Activated CD4-positive, alpha-beta T cell treated with anti-CD3 and anti-CD28 coated beads, Interleukin-2, amount 10 ng/mL, durations not matched to agents 7 days and 5 days (primary cell): ENCODE measurements at places on chromosomes 2 and 18.

- no peak for DNase-seq
Observed at GRCh38 chr2:43874776-43875451, 36.1 kb downstream of the ABCG8 start.

DNA sequence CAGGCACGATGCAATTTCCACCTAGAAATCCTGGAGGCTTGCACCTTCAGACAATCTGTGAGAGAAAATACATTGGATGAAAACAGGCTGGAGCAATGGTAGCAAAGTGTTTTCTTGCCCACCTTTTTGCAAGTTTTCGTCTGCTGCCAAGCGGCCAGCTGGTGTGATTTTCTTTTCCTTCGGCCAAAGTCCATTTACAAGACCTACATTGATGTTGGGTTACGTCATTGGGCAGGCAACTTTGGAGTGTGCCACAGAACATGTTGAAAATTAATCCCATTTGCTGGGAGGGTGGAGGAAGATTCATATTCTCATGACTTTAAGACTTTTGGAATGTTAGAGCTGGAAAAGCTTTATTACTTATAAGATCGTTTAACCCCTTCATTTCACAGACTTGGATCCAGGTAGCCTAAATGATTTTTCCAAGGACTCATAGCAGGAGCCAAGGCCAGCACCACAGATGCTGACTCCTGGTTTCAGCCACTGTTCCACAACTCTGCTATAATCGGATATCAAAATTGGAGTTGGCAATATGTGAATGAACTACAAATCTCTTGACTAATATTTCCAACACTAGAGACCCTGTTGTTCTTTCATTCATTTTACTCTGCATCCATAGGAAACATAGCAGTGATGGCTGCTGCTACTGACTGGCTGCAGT lies 352.1 kb downstream of the RND3 start:
- DNase-seq: no peak

DNA sequence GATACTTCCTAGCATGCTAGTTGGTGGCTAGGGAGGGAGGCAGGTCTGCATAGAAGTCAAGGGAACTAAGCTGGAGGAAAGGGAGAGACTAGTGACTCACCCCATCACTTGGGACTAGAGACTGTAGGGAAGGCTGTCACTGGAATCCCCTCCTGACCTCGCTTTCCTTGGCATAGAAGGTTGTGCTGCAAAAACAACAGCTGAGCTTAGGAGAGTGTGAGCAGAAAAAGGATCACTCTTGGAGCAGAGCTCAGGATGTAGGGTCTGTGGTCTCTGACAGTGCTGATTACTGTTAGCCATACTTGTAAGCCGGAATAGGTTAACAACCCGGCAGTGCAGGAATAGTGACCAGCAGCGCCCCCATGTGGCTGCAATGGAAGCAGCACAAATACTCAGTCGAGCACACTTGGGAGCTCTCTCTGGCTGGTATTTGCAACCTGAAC lies 66.9 kb upstream of the SMAD2 start:
- DNase-seq: peak; percentile 23

DNA sequence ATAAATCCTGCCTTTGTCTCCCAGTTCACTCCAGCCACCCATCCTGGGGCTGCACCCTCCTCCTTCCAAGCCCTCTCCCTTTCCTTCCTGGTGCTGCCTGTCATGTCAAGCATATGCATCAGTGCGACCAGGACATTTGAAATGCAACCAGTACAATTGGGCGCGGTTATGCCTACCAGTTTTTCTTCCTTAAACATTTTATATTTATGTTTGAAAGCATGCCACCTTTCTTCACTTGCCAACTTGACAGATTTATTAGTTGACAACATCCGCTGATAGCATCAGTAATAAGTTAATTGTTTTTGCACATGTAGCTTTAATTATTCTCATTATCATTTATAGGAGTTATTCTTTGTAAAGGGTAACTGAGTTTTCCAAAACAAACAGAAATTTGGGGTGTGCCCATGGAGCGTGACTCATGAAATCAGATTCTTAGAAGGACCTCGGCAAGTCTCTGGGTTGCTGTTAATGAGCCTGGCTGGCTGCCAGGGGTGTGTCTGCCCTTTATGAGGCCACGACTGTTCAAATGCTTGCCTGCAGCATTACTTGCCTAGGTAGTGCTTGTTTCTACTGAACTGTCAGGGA lies 32.8 kb upstream of the IL1B start:
- DNase-seq: no peak

GRCh38 chr2:234828382-234829073 lies 123.3 kb upstream of the SH3BP4 start:
- DNase-seq: no peak

- DNase-seq: no peak
Observed at GRCh38 chr2:127462461-127462860, 44.2 kb downstream of the PROC start.

- peak; percentile 54 for DNase-seq
Observed at GRCh38 chr2:168119515-168120141, 127.8 kb downstream of the STK39 start.

- DNase-seq: no peak
Observed at GRCh38 chr2:240438810-240439697, 3.6 kb downstream of the GPC1 start.

DNA sequence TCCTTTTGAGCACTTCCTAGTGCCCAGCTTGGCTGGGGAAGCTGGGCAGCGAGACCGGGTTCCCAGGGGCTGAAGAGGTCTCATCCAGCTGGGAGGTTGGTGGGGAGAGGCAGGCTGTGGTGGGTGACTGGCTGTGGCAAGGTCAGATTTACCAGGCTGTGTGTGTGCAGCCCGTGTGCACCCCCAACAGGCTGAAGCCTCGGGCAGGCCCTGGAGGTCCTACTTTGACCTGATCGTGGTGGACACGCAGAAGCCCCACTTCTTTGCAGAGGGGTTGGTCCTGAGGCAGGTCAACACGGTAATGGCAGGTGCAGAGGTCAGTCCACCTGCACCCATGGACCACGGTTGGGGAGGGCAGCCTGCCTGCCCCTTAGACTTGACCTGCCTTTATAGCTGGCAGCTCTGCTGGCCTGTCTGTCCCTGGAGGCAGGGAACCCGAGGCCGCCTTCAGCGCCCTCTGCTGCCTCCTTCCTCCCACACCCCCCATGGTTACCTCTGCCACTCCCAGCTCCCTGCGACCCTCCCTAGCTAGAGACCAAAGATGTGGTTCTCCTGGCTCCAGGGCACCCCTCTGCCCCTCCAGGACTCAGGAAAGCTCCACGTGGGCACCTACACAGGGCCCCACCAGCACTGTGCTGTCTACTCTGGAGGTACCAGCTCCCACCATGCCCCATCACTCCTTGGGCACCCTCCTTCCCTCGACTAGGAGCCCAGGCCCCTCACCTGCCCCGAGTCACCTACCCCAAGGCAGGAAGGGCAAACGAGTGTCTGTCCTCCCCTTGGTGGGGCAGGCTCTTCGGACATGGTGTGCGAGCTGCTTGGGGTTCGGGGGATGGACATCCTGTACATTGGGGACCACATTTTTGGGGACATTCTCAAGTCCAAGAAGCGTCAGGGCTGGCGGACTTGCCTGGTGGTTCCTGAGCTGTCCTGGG lies 4.0 kb downstream of the NT5DC4 start:
- DNase-seq: peak; percentile 11
